Cerebellar nuclear complex (tissue), 1 donor: ENCODE measurements at places on chromosomes 7 and 10.

GRCh38 chr7:147569116-147569913 lies 1021.3 kb upstream of the C7orf33 start:
- DNase-seq: no peak

GRCh38 chr10:71203716-71204115 lies 8.7 kb upstream of the UNC5B start:
- no peak for DNase-seq

- no peak for DNase-seq
Observed at GRCh38 chr7:135855846-135856245, 107.2 kb upstream of the FAM180A start.

DNA sequence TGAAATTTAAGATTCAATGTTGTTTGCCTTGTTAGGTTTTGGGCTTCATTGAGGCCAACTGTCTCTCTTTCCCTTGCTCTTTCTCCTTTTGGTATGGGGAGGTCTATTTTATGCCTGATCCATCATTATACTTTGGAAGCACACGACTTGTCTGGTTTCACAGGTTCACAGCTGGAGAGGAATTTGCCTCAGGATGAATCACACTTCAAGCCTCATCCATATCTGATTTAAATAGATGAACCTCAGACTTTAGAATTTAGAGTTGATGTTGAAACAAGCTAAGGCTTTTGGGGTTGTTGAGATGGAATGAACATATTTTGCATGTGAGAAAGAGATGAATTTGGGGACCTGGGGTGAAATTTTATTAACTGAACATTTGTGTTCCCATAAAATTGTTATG lies 150.5 kb upstream of the IGFBP3 start:
- no peak for DNase-seq

GRCh38 chr10:73887294-73888039 lies 13.1 kb upstream of the CAMK2G start:
- DNase-seq: peak; percentile 67

DNA sequence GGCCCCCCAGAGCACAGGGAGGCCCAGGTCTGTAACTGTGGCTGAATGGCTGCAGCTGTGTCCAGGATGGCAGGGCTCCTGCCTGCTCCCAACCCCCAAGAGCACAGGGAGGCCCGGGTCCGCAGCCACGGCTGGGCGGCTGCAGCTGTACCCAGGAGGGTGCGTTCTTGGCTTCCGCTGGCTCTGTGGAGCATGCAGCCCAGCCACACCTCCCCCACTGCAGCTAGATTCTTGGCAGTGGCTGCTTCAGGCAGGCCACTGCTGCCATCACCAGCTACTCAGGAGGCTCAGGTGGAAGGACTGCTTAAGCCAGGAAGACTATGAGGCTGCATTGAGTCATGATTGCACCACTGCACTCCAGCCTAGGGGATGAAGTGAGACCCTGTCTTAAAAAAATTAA lies 27.9 kb downstream of the C7orf25 start:
- no peak for DNase-seq

GRCh38 chr10:3239920-3240894 lies 67.6 kb upstream of the PITRM1 start:
- DNase-seq: no peak

- no peak for DNase-seq
Observed at GRCh38 chr7:84614821-84615501, 420.4 kb upstream of the SEMA3A start.

GRCh38 chr7:80900583-80901576 lies 18.0 kb downstream of the SEMA3C start:
- DNase-seq: no peak

DNA sequence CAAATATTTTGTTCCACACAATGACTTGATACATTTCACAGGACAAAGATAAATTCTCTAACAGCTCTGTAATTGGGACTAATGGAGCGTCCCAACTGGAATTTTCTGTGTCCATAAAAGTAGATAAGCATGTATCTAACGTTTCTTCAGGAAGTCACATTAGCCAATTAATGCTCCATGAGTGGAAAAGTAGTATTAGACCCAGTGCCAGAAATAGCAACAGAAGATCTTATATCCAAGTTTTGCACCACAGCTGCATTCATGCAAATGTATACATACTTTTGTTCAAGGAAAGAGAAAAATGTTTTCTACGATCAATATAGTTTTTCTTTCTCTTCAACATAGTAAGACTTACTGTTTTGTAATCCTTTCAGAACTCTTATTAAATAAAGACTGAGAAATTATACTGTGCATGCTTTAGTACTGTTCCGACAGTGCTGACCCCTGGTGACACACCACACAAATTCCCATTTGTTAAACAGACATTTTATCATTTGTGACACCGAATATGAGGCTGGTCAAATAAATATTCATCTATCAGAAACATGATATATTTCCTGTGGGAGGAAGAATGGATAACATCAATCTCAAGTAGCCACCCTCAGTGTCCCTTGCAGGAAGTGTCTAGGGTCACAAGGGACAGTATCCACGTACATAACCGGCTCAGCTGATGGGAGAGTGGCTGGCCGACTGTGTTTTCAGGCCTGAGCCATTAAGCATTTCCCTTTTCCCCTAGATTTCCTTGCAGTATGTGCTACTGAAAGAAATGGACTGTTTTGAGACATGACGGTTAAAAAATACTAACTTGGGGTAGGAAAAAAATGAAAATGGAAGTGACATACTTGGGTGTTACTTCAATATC lies 102.1 kb upstream of the RSU1 start:
- DNase-seq: no peak

- DNase-seq: no peak
Observed at GRCh38 chr10:21724020-21724589, 190.1 kb downstream of the MLLT10 start.

DNA sequence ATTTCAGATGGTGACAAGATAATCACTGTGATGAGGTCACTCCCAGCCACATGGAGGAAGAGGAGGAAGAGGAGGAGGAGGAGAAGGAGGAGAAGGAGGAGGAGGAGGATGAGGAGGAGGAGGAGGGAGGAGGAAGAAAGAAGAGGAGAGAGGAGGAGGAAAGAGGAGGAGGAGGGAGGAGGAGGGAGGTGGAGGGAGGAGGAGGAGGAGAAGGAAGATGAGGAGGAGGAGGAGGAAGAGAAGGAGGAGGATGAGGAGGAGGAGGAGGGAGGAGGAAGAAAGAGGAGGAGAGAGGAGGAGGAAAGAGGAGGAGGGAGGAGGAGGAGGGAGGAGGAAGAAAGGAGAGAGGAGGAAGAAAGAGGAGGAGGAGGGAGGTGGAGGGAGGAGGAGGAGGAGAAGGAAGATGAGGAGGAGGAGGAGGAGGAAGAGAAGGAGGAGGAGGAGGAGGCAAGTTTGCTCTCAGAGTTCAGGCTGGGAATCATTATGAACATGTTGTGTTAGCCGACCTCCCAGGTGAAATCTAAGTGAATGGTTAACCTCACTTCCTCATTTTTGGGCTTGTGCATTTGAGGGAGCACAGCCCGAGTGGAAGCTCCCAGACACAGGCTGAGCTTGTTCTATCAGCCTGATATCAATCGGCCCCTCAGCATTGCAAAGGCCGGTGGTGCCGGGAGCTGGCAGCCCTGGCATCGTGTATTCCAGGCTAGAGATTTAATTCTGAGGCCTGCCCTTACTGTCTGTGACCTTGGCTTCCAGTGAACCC lies 236.2 kb upstream of the PITRM1 start:
- DNase-seq: no peak

GRCh38 chr10:84138478-84139125 lies 707 bp upstream of the GHITM start:
- no peak for DNase-seq

DNA sequence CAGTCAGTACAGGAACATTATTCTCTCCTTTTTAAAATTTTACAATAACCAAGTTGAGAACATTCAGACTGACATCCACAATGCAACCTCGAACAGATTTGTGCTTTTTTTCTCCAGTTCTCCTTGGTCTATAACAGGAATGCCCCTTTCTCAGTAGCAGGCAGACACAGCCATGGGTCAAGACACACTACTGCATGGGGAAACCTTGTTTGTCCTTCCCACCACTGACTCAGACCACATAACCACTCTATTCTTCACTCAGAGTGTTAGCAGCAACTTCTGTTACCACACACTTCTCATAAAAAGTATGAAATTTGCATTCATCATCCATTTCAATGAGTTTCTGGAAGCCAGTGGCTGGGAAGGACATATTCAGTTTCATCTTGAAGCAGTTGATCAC lies 421.7 kb downstream of the ADRA2A start:
- no peak for DNase-seq

GRCh38 chr10:74032900-74033655 lies 35.2 kb downstream of the VCL start:
- DNase-seq: no peak

DNA sequence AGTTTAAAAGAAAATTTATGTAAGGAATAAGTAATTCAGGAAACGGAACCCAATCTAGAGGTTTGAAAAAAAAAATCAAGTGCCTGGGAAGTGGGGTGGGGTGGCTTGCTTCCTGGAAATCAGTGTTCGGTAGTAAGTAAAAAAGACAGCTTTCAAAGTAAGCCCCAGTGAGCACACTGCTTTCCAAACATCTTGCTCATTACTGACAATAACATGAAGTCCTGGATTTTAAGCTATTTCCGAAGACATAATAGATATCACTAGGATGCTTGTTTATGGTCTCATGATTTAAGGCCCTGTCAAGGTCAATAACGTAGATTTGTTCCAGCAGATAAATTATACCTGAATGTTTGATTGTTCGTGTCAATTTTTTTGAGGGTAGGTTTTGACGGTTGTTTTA lies 1.3 kb downstream of the STAMBPL1 start:
- no peak for DNase-seq

GRCh38 chr10:25492040-25492439 lies 317.2 kb downstream of the GPR158 start:
- DNase-seq: no peak

- no peak for DNase-seq
Observed at GRCh38 chr10:29922892-29923291, 136.5 kb downstream of the JCAD start.

- DNase-seq: peak; percentile 74
Observed at GRCh38 chr7:101165075-101165957, at the start of gene VGF. Gene VGF, minus strand, starts transcription at chr7:101165569. Its CDS starts 726 bp downstream, at chr7:101164843.

GRCh38 chr10:114881417-114881816 lies 56.6 kb upstream of the TRUB1 start:
- DNase-seq: no peak

- no peak for DNase-seq
Observed at GRCh38 chr7:35004531-35005095, 32.7 kb downstream of the DPY19L1 start.

DNA sequence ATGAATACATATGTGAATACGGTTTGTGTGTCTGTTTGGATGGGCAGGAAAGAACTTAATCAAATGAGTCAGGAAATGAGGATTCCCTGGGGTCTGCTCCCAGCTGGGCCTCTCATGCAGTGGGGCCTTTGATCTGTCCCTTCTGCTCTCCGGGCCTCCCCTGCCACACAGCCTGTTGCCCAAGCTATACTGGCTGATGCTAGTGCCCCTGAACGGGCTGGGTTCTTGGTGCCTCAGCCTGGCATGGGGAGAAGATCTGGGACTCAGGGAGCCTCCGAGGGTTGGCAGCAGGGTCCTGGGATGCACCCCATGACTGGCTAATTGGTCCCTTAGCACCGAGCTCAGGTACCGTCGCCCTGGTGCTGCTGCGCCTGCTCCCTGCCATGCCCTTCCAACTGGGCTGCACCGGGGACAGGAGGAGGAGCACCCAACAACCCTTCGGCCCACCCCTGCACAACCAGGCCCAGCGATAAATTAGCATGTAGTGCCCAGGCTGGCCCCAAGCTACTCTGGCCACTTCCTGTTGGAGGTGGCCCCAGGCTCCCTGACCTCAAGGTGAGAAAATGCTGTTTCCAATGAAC lies 59.9 kb upstream of the DUSP5 start:
- DNase-seq: no peak

- no peak for DNase-seq
Observed at GRCh38 chr10:22334414-22335172, 10.7 kb upstream of the SPAG6 start.

DNA sequence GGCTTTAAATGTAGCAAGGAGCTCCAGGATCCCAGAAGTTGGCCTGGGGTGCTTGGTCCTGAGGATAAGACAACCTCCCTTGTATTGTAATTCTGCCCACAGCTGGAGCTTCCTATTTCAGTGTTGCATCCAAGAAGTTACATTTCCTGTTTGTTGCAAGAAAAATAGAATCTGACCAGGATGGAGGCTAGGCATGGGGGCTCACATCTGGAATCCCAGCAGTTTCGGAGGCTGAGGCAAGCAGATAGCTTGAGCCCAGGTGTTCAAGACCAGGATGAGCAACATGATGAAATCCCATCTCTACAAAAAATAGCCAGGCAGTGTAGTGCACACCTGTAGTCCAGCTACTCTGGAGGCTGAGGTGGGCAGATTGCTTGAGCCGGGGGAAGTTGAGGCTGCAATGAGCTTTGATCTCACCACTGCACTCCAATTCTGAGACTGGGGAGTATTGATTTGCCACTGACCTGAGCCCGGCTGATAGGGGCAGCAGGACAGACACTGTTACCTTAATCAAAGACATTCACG lies 766 bp upstream of the ITIH2 start:
- no peak for DNase-seq

DNA sequence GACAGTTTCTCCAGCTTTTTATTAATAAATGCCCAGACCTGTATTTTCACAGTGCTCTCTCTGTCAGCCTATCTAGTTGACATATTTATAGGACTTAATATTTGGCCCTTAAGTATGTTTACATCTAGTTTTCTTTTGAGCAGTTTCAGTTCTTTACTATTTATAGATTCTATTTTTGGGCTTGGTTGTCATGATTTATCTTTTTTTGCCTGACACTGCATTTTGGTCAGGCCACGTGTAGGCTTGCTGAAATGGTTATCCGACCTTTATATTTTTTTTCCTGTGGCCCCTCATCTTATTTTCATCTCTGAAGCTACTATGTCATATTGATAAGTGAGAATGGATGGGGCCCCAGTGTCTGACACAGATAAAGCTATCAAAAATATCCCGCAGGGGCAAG lies 515.4 kb upstream of the FZD8 start:
- DNase-seq: no peak

- no peak for DNase-seq
Observed at GRCh38 chr10:116169782-116170445, 103.1 kb downstream of the GFRA1 start.

DNA sequence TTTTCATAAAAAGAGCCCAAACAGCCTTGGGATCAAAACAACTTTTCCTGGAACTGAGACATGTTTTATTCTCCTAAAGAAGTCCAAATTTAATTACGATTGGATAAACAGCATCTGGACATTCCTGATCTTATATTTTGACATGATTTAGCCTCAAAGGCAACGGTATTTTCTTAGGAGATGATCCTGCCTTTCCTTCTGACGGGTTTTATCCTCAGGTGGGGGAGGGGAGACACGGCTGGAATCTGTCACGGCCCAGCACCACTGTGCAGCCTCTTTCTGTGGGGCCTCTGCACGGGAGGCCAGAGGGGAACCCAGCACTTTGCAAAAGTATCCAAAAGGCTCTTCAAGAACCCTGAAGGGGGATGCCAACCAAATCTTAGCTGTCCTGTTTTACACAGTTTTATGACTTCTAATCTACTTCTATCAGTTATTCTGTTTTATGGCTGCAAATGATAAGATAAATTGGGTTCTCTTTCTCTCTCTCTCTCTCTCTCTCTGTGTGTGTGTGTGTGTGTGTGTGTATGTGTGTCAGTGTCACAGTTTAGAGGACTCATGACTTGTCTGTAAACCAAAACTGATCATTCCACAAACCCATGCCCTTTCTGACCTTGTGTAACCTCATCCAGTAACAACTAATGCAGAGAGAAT lies 321.1 kb upstream of the NPVF start:
- no peak for DNase-seq
